ENCODE measurements at places on chromosomes 2 and 18.

- DNase-seq = no peak
Measured at GRCh38 chr18:59547581-59548182, 149.5 kb downstream of the CCBE1 start.

DNA sequence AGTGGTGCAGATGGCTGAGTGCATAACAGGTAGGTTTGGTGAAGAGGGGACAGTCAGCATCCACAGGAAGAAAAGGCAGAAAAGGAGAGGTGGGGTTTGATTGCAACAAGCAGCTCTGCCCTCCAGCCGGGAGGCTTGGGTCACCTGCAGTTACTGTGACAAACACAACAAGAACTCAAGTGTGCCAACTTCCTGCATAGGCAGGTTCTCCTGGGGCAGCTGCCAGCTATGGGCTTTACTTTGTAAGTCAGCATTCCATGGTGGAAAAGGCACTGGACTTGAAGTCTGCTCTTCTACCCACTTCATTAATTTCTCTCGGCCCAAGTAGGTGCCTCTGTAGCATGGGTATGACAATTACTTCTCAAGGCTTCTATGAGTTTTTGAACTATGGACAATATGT, 98.9 kb downstream of the MYT1L start:
- DNase-seq = no peak

- no peak for DNase-seq
Measured at GRCh38 chr18:64710105-64710861, 561.4 kb upstream of the LINC00305 start.

GRCh38 chr2:42414158-42414557, 53.1 kb upstream of the COX7A2L start:
- DNase-seq = no peak

- no peak for DNase-seq
Measured at GRCh38 chr2:197498235-197498936, 1.3 kb downstream of the HSPD1 start.

GRCh38 chr18:24602201-24602600, 141.8 kb downstream of the HRH4 start:
- no peak for DNase-seq

DNA sequence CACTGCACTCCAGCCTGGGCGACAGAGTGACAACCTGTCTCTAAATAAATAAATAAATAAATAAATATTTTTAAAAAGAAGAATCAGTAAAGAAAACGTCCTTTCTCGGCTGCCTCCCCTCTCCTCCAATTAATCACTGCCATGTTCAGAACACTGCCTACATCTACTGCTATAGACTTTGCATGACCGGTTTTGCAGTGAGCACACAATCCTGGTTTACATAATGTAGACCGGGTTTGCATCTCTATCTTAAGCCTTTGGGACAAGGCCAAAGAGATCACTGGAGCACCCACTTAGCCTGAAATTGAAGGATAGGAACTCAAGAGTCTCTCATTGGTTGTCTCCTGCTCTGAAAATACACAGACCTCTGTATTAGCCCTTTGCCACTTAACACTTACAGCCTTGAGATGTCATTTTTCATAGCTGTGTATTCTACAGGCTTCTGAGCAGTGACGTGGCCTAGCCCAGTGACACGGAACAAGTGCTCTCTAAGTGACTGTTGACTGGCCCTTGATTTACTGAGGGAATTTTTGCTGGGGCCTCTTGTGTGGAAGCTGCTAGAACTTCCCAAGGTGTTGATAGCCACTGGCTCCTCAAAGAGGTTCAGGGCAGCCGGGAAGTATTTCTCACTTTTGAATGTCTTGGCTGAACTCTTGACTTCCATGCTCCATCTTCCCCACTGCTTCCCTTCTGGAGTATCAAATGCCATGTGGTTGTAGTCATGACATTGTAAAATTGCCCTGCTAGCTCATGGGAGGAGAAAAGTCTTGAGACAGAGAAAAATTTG, 45.3 kb upstream of the CCBE1 start:
- DNase-seq = no peak

- no peak for DNase-seq
Measured at GRCh38 chr18:58962336-58962735, 97.7 kb downstream of the ZNF532 start.

GRCh38 chr18:54950221-54950620, 9.0 kb downstream of the CCDC68 start:
- DNase-seq = no peak

DNA sequence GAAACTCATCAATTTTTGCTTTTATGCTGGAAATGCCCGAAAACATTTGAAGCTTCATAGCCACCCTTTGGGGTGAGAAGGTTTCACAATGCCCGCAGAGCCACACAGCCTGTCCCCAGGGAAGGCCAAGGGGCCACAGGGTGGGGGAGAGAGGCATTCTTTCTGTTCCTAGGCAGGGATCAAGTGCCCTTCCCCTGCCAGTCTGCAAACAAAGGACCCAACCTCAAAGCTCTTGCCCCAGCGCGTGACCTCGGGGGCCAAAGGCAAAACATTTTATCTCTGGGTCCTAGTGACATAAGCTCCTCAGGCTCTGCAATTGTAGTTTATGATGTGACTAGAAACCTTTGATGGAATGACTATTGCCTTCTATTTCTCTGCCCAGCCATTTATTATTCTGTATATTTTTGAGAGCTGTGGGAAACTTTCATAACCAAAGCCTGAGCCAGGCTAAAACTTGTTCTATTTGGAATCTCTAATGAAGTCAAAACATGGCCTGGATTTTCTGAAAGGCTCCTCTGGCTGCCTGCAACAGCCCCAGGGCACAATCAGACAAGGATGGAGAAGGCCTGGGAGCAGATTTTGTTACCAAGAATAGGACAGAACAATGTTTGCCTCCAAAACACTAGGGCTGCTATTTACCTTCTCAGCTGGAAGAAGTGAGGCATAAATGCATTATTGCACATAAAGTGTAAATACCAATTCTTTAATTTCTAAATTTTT, 137.2 kb upstream of the KCTD1 start:
- DNase-seq = no peak

Data from stimulated activated CD8-positive, alpha-beta memory T cell treated with anti-CD3 and anti-CD28 coated beads, Interleukin-4, amount 100 ng/mL, for 48 hours (primary cell).